ENCODE measurements at places on chromosomes 2 and 18.

DNA sequence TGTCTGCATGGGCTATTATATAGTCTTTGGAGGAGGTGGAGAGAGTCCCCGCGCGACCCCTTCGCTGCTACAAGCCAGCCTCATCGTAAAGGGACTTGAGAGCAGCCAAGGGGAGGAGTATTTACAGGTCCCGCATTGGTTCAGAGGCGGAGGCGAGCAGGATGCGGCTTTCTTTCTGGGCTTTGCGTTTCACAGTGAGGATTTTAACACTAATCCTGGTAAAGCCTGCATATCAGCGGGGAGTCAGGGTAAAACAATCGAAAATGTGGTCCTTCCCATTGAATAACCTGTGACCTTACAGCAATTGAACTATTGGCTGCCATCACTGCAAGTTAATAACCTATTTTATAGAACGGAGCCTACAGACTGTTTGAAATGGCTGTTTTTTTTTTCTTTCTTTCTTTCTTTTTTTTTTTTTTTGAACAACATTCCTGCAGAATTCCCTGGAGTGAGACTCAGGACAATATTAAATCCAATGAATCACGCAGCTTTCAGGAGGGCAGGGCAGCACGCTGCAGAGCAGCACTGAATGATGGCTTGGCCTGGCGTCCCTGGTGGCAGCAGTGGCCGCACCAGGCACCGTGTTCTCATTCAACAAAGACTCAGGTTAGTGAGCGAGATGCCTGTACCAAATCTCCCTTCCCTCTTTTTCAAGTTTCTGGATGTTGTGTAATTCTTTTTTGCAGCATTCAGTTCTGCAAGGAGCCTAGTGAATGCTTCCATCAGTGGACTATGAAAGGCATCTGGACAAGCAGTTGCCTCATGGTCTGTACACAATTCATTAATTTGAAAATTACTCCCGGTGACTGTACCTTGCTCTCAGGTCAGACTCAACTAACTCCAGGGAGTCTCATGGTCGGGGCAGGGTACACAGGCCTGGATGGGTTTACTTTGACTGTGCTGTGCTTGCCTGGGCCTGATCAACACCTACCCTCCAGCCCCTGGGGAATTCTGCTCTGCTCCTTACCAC, 19.8 kb downstream of the SMIM21 start:
- DNase-seq = no peak

- no peak for DNase-seq
Measured at GRCh38 chr2:94871226-94872087, at the start of gene TEKT4. Gene TEKT4, plus strand, starts transcription at chr2:94871430. Its CDS starts 150 bp downstream, at chr2:94871580.

DNA sequence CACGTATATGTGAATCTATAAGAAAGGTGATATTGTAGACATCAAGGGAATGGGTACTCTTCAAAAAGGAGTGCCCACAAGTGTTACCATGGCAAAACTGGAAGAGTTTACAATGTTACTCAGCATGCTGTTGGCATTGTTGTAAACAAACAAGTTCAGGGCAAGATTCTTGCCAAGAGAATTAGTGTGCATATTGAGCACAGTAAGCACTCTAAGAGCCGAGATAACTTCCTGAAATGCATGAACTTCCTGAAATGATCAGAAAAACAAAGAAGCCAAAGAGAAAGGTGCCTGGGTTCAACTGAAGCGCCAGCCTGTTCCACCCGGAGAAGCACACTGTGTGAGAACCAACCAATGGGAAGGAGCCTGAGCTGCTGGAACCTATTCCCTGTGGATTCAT, 101.0 kb downstream of the HS6ST1 start:
- DNase-seq = no peak

- no peak for DNase-seq
Measured at GRCh38 chr2:181885096-181885495, 6.4 kb upstream of the ITPRID2 start.

DNA sequence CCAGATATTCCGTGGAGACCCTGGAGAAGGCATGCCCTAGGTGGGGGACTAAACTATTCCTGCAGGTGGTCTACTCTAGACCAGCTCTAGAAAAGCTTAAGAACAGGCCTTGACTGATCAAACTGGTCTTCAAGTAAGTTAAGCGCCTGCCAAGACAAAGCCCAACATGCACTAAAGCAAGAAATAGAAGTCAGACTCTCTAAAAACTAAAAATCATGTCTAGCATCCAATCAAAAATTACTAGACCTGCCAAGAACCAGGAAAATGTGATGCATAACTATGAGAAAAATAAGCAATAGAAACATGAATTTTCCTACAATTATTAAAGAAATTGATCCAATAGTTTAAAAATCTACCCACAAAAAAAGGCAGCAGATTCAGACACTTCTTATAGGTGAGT, 13.6 kb downstream of the KIF1A start:
- no peak for DNase-seq

- DNase-seq = no peak
Measured at GRCh38 chr2:218129458-218130135, 3.8 kb downstream of the CXCR2 start.

- no peak for DNase-seq
Measured at GRCh38 chr2:21468624-21469023, 344.9 kb downstream of the TDRD15 start.

GRCh38 chr2:46980786-46981573, 65.4 kb upstream of the MCFD2 start:
- no peak for DNase-seq

- DNase-seq = no peak
Measured at GRCh38 chr18:65822826-65823225, 72.0 kb downstream of the CDH7 start.

DNA sequence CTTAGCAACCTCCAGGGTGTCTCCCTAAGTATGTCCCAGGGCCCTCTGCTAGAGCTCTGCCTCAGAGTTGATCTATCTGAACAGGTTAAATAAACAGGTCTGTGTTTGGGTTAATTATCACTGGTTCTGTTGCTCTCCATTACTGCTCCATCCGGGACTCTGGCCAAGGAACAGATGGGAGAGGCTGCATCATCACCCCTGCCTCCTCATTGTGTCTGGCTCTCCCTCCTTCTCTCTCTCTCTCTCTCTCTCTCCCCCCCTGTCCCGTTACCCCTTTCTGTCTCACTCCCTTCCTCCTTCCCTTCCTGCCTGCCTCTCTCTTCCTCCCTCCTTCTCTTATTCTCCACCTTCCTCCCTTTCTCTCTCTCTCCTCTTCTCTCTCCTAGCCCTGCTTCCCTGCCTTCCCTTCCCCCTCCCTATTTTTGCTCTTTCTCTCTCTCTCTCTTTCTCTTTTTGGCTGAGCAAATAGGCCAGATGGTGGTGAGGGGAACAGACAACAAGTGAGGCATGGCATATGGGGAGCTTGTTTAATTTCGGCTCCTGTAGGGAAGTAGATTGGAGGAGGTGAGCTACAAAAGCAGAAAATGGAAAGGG, 62.1 kb downstream of the SETBP1 start:
- no peak for DNase-seq

DNA sequence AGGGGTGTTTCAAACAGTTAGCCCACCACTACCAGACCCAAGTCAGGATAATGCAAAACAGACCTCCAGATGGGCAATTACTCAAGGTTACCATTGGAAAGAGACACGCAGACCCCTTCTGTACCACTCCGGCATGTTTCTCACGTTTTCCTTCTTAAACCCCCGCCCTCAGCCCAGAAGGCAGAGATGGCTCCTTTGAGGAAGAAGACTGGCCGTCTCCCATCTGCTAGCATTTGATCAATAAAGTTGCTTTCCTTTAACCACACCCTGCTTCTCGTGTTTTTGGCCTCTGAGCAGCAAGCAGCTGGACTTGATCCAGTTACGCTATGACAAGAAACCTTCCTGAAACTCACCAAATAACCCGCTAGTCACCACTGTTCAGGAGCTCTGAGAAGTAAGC, 1012.4 kb upstream of the GYPC start:
- DNase-seq = no peak

GRCh38 chr2:45257820-45258219, 248.6 kb upstream of the SIX2 start:
- no peak for DNase-seq

DNA sequence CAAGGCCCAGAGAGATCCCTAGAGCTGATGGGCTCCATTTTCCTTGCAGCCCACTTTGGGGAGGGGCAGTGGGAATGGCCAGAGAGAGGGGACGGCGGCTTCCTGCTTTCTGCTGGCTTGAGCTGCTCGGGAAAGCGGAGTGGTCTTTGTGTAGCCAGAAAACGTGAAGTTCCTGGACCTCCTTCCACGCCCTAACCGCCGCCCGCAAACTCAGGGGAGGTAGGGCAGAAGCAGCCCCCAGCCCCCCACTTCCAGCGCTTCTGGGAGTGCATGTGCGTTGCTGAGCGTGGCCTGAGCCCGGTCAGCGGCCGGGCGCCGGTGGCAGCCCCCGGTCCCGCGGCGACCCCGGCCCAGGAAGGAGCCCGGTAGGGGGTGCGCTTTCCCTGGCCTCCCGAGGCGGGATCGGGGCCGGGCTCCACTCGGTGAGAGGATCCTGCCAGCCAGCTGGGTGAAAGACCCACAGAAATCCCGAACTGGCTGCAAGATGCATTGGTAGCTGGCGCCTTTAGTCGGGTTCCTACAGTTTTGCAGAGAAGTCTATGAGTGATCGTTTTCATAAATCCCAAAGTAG, 25.3 kb upstream of the BOD1L2 start:
- DNase-seq = no peak

DNA sequence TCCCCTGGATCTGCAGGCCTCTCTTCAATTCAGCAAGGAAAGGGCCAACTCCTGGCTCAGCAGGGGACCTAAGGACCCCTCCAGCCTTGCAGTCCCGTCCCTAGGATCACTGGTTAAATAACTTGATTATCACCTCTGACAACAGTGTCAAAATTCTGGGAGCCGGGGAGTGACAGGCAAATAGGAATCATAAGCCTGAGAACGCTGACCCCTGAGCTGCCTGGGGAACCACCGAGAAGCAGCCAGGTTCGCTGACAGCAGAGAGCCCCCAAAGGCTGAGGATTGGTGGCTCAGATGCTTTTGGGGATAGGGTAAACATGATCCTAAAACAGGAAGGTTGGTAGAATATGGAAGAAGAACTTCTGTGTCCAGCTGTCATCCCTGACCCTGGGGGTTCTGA, 17.5 kb upstream of the TNS1 start:
- DNase-seq = no peak
